Urothelium cell line (cell line): ENCODE measurements at places on chromosomes 1 and 21.

GRCh38 chr1:22411589-22411988 lies 40.1 kb upstream of the ZBTB40 start:
- DNase-seq, result no peak

- no peak for DNase-seq
Measured at GRCh38 chr1:32780628-32781234, 36.4 kb downstream of the YARS1 start.

GRCh38 chr1:245771511-245772281 lies 616.9 kb downstream of the KIF26B start:
- DNase-seq, result peak; percentile 32

DNA sequence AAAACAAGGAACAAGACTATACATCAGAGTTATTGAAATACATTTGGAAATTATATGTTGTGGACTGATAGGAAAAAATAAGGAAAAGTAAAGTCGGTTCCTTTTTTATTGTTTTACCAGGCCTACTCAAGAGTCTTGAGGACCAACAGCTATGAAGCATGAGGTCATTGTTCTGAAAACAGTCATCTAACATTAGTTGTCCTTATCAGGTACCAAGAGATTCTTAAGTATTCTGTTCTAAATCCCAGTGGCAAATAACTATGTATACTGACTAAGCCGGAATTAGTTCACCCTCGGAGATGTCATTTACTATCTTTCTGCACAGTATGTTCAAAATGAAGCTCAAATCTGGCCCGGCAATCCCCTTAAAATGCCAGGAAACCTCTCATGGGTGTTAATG lies 585 bp downstream of the ADGRL4 start:
- peak; percentile 9 for DNase-seq

GRCh38 chr1:219783605-219784235 lies 144.6 kb downstream of the SLC30A10 start:
- no peak for DNase-seq

DNA sequence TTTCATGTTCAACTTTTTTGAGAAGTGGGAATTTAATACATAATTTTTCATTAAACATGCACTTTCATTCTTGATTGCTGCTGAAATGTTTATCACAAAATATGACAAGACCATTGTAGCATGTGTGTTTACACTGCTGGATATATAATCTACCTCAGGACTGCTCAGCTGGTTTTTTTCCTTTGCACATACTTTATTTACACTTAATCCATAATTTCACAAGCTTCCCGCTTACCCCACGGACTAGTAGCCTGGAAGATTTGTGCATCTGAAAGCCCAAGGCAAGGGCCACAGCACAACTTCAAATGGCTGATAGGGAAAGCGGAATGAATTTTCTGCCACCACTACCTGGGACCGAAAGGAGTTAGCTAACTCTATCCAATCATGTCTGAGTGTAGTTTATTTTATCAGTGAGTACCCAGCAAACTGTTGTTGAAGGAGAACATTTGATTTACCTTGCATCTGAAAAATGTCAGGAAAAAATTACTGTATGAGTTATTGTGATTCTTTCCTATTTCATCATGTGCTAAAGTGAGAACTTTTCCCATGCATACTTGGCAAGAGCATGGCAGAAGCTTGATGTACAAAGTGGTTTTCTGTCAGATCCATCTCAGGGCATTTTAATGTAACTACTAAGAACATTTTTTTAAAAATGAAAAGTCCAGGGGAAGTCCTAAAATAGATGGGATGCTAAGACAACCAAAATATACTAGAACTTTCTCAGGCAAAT lies 558.2 kb upstream of the USP24 start:
- DNase-seq, result no peak

DNA sequence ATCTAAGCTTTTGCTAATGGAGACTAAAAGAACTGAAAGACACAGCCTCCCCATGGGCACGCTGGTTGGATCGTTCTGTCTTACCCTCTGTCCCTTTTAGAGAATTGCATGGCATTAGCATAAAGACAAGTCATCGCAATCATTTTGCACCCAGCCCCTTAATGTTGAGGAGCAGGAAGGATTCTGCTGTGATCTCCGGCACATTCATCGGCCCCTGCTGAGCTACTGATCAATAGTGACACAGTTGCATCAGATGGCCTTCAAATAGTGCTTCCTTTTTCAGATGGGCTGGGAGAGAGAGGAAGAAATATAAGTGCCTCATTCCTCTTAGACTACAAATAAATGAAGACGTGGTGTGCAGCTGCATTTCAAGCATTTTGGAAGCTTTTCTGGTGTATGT lies 75.4 kb downstream of the NOS1AP start:
- DNase-seq, result no peak

- DNase-seq, result no peak
Measured at GRCh38 chr1:93764366-93764750, 82.7 kb upstream of the BCAR3 start.

DNA sequence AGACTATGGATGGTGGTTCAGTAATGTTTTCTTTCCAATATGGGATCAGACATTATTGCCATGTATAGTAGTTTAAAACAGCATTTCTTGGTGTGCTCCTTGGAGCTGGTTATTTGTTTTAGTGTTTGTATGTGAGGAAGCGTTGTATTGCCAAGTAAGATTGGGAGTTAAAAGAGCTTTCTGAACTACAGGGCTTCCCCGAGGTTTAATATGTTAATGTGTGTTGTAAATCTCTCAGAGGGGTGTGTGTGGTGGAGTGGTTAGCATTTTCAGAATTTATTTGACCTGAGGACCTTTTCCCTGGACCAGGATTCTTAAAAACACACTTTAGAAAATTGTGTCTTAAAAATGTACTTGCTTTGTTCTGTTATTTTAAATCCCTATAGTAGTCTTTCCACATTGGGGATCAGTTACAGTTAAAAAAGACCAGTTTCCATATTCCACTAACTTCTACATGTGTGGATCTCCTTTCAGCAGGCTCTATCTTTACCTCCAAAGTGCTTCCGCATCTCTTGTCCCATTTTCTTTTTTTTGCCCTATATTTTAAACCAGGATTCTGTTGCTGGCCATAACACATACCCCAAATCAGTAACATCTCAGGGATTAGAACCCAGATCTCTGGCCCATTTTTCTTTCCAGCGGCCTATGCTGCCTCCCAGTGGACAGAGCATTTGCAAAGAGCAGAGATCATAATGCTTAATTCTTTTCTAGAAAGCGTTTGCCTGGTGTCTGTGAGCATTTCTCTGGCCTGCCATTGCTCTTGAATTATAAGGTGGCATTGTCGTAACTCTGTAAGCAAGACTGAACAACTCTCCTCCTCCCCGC lies 58.6 kb downstream of the PBX1 start:
- peak; percentile 21 for DNase-seq

DNA sequence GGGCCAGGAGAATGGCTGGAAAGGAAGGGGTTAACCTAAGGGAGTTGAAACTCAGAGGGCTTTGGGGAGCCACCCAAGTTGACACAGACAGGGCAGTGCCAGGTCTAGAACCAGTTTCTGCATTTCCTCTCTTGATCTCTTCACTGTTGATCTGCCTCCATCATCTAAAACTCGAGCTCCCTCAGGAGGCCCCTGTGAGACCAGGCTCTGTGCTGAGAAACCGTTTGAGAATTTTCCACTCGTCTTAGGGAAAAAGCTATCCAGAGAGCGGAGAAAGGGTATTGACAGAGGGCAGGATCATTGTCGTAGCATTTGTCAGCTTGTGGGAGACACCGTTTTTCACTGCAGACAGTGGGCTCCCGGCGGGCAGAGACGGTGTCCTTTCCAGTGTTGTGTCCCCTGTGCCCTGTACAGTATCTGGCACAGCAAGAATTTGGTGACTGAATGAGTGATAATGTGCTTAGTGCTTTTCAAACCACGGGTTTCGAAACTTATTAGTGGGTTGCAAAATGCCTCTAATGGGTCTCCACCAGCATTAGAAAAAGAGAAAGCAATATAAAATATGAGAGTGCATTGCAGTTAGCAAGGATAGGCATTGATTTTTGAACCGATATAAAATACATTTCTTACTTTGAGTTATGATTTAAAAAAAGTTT lies 31.1 kb downstream of the PROK1 start:
- DNase-seq, result no peak

DNA sequence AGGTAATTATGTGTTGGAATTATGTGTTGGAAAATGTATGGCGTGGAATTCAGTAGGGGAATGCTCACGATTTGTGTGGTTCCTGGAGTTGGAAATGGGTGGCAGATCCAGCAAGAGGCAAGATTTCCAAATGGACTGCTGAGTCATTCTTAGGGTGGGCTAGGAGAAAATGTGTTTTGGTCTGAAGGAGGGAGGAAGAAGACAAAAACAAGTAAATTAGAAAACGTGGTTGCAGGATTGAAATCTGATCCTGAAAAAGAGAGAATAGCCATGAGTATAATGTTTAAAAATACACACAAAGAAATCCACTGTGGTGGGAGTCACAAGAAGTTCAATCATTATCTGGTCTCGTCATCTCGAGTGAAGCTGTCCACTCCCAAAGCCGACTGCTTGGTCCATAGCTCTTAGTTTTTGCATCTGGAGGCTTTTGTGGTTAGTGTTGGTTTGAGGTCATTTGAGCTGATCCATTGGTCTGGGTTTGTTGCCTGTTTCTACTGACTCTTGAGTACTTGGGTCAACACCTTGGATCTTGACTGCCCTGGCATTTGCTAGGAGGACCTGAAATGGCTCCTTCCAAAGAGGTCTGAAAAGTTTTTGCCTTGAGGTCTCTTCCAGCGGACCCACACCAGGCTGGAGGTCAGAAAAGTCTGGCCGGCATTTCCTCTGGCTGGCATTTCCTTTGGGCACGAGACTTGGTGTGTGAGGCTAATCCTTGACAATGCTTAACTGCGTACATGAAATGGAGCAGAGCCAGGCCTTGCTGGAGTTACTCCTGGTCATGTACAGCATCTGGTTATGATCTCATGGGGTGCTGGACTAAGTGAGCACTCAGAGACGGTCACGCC lies 9.2 kb downstream of the MX2 start:
- no peak for DNase-seq

DNA sequence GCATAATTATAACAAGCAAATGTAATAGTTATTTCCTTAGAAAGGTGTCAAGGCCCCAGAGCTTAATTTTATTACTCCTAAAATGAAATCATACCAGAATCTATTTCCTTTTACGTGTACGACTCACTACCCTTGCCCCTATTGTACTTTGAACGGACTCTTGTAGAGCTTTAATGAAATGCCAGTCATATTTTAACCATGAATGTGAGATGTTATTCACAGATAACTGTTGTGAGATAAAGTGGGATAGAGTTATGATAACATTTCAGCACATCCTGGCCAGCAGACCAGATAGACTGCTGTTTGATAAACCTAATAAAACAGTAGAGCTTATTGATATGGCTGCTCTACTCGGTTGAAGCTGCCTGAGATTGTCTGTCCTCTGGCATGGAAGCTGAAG lies 500.8 kb upstream of the PBX1 start:
- DNase-seq, result no peak

DNA sequence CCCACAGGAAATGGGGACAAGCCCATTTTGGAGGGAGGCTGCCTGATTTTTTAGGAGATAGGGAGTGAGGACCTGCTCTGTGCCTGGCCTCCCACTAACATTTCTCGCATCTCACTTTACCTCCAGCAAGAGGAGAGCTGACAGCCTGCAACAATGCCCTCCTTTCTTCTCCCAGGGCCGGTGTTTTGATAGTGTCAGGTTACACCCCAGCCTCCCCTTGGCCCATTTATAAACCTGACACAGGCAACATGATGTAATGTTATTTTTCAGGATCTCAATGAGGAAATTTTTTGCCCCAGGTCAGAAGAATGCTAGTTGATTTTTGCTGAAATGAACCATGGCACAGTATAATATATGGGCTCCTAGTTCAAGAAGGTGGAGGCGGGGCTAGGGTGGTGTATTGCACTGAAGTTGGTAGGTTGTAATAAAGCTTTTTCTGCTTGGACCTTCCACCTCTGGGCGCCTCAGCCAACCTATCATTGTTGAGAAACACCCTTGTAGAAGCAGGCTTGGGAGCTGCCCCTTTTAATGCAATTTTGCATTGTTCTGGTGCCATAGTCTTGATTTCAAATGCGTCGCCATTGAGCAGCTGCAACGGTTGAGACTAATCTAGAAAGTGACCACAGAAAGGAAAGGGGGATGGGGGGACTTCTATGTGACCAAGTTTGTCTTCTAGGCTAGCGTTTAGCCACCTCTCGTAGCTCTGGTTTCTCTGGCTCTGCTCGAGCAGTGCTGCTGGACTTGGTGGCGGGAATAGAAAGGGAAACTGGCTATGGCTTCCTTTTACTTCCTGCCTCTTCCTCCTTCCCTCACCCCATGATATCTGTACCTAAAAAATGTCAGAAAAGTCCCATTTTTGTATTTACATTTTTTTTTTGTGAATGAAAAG lies 53.0 kb downstream of the PBX1 start:
- peak; percentile 87 for DNase-seq

DNA sequence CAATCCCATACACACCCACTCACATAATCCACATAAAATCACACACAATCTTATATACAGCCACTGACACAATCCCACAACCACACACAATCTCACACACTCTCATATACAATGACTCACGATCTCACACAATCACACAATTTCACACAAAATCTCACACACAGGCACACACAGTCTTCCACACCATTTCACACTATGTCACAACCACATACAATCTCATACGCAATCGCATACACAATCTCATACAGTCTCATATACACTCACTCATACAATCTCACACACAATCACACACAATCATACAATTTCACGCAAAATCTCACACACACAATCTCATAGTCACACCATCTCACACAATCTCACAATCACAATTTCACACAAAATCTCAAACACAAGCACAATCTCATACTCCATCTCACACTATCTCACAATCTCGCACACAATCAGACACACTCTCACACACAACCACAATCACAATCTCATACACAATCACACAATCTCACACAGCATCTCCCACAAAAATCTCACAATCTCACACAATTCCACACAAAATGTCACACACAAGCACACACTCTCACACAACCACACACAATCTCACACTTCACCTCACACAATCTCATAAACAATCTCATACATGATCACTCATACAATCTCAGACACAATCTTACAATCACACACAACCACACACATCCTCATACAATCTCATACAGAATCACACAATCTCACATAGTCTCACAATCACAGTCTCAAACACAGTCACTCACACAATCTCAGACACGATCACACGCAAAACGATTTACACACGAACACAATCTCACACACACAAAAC lies 18.5 kb downstream of the CASZ1 start:
- no peak for DNase-seq

DNA sequence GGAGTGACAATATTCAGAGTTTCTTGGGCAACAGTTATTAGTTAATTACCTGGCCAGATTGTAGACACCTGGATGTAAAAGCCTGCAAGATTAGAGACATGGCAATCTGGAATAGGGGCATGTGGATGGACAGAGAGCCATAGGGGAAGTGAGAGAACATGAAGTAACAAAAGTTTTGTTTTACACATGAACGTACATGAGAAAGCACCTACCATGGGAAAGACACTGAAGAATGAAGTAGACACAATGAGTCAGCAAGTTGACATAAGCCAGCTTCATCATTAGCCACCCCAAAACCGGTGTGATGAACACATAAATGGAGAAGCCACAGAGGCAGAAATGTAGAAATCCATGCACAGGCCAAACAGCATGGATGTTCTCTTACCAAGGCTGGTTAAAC lies 462.1 kb upstream of the C1orf87 start:
- no peak for DNase-seq
